ENCODE measurements at places on chromosomes 4 and X.
A peak's percentile ranks its signal among the peaks of the same experiment; 100 is the strongest.

DNA sequence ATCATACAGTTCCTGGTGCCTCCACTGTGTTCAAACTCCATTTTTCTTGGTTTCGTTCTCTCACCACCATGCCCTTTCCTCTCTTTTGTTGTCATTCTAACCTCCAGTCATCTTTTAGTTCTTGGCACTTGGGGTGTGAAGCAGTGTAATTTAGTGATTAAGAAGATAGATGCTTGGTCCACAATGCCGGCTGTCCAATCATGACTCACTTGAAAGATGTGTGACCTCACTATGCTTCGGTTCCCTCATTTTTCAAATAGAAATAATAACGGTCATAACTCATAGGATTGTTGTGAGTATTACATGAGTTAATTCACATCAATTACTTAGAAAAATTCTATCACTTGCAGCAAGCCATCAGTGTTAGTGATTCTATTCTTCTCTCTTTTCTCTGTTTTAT lies 327.8 kb downstream of the ADGRL3 start:
- ATAC-seq = no peak

GRCh38 chr4:75895744-75896314 lies 6.4 kb downstream of the PPEF2 start:
- ATAC-seq = peak; percentile 76

DNA sequence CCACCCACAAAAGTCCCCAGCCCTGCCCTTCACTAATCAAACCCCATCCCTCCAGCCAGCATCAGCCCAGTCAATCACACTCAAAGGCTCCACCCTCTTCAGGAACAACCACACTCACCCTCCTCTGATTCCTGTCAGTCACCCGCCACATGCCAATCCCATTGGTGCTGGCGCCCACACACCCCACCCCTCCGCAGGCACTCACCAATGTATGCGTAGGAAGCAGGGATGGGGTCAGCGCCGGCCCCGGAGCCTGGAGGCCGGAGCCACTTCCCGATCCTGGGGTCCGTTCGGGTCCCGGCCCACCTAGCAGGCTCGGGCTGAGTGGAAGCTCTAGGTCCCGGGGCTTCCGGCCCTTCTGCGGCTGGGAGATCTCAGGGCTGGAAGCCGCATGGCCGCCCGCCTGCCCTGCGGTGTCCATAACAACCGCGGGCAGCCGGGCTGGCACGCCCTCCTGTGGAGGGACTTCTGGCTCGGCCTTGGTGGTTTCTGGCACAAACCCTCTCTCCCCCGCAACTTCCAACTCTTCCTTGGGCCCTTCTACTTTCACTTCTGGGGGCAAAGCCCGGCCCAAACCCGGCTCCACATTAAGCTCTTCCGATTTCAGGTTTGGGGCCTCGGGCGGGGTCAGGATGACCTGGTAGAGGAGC lies 7.9 kb upstream of the CFP start:
- peak; percentile 78 for ATAC-seq

- peak; percentile 78 for ATAC-seq
Observed at GRCh38 chr4:76233529-76233928, 18.0 kb upstream of the FAM47E start.

DNA sequence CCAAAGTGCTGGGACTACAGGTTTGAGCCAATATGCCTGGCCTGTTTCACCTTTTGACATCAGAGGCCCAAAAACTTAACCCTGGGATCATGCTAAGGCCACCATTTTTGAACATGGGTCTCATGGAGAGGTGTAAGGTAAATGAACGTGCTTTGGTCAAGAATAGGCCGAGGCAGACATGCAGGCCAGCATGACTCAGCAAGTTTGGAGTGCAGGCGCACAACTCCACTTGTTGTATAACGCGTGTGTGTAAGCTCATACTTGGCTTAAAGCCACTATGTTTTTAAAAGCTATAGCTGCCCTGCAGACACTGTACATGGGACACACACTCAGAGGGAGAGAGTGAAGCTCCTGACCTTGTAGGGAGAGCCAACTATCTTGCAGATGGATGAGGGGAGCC lies 43.8 kb upstream of the HPSE start:
- no peak for ATAC-seq

DNA sequence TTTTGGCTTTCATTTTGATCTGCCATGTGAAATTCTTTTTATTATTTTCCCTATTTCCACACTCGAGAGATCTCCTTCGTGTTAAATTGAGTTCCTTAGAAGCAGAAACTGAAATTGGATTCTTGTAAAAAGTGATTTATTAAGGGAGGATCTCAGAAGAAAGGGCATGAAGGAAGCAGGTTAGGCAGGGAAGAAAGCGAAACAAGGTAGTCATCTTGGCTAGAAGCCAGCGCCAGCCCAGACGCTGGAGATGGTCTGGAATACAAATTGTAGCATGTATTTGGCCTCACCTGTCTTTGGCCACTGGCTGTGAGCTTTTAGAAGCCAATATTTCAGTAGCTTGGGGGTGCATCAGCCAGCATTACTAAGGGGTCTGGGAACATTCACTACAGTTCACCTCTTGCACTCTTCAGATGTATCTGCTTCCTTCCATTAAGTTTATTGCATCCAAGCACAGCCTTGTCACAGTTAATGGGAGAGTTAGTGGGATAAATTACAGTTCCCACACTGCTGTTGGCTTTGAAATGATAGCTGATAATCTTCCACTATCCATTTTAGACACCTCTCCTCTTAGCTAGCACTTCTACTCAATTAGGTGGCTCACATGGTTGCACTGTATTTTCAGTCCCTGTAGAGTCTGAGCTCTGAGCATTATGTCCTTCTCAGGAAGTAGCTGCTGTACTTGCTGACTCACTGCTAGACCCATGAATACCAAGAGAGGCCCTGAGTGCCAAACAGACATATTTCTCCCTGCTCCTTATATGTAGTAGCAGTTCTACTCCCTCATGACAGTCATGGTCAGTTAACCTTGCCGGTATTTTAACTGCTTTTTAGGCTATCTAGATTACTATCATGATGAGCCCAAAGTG lies 14.6 kb downstream of the GRXCR1 start:
- no peak for ATAC-seq

- no peak for ATAC-seq
Observed at GRCh38 chrX:95382799-95383198, 1301.8 kb upstream of the DIAPH2 start.

DNA sequence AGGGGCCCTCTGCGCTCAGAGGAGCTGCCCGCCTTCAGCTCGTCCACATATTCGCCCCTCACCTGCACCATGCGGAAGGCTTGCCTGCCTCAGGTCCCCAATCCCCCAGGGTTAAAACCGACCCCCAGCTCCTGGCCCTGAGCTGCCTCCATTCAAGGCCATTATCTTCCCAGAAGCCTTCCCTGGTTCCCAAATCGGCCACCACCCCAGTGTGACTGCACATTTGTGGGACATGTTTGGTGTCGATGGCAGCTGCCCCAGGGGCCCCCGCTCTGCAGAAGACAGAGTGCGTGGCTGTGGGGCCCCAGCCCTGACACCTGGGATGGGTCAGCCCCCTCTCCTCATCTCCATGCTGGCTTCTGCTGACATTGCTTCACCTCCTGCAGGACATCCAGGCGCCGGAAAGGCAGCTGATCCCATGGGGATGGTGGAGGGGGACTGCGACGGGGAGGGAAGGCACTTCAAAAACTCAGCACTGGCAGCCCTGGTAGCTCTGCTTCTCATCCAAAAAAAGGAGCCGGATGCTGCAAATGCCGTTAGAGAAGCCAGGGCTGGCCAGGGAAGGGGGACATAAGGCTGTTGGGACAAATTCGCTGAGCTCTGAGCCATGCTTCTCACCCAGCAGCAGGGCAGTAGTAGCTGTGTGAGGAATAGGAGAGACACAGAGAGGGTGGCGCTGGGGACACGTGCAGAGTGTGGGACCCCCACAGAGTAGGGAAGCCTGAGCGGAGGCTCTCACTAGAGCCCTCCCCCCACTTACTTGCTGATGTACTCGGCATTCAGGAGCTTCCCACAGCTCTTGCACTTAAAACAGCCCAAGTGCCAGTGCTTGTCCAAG lies 78.5 kb downstream of the ABLIM2 start:
- ATAC-seq = no peak

- no peak for ATAC-seq
Observed at GRCh38 chr4:168683595-168683994, 186.7 kb downstream of the PALLD start.

DNA sequence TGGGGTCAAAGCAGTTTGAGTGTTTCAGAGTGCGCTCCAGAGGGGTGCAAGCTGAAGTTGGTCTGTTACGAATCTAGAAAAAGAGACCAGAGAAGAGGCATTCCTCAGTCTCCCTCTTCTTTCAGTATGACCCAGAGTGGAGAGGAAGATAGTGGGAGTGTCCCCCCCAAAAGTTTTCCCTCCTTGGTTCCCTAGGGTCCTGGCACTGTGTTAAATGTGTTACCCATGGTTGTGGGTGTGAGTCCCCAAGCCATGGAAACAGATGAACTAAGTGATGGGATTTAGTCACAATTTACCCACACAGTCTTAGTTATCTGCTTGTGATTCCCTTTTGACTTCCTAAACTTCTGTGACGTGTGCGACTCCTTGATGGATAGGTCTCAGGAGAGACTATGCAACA lies 27.0 kb upstream of the NAF1 start:
- ATAC-seq = no peak

DNA sequence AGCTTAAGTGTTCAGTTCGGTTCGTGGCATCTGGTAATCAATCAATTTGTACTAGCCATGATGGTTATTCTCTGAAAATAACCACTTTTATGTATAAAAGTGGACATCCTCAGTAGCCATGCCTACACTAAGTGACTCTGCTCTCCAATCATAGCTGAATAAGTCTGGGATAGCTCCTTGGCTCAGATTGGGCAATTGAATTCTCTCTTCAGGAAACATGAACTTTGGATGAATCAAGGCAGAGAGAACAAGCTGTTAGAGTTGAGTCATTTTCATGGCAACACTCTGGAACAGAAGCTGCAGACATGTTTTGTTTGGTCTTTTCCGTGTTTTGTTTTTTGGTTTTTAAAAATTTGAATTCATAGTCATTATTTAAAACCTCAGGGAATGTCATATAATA lies 66.8 kb upstream of the TMEM164 start:
- ATAC-seq = no peak

- peak; percentile 90 for ATAC-seq
Observed at GRCh38 chrX:136268051-136269048, 17.1 kb upstream of the MAP7D3 start.

- ATAC-seq = peak; percentile 68
Observed at GRCh38 chr4:145956288-145956890, 17.8 kb upstream of the ZNF827 start.

DNA sequence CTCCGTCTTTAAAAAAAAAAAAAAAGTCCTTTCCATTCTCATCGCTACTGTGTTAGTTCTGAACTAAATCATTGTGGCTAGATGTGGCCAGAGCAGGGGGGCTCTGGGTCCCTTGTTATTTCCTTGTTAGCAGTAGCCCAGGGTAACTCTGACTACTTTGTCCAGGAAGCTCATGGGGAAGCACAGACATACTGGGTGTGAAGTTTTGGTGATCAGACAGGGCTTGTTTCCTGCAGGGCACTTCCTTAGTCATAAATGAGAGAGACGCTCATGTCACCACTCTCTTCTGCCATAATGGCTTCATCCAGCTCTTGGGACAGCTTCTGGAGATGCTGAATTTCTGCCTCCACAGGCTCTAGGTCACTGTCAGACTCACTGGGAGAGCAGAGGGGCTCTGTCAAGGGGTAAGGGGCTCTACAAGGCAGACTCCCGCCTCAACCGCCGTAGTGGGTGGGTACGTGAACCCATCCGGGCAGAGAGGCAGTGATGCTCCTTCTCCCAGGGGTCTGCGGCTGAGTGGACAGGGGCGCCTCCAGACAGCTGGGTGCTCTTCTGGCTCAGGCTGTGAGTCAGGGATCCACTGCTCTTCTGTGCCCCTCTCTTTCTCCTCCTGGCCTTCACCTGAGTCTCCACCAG lies 12.9 kb downstream of the STIM2 start:
- ATAC-seq = no peak

DNA sequence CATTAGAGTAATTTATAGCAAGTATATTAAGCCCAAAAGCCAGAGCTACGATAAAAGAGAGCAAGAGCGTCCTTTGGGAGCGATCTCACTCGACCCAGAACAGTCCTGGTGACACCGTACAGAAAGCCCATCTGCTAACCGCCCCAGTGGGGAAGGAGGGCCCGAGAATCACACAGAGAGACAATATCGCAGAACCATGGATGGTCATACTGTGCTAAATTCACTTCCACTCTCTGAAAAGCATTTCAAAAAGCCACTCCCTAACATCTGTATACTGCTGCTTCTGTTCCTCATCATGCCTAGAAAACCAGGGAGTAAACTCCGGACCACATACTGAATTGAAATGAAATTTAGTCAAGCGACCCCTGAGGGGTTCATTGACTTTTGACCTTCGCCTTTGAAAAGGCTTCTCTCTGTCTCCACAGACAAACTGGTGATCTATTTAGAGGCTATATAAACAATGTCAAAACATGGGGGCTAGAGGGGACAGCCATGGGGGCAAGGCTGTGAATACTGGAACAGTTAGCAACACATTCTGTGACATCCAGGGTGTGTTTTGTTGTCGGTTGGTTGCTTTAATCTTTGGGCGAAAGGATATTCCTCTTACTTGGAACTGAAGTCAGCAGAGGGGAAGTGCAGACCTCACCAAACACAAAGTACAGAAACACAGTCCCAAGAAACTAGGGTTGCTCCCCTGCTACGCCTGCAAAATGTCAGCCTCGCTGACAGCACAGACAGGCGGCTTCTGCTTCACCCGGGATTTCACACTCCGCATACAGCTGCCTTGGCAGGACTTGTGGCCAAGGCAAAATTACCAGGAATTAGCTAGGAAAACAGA lies 129.0 kb upstream of the RASGEF1B start:
- ATAC-seq = no peak

All from SK-N-SH treated with all-trans-retinoic acid at 6 μM for 48 hours (cell line).